ENCODE measurements at places on chromosomes 7 and 10.

- no peak for DNase-seq
These were observed 85.6 kb downstream of the HECW1 start for GRCh38 chr7:43198016-43198415.

GRCh38 chr7:94676431-94676830 is 20.5 kb upstream of the SGCE start:
- DNase-seq = no peak

DNA sequence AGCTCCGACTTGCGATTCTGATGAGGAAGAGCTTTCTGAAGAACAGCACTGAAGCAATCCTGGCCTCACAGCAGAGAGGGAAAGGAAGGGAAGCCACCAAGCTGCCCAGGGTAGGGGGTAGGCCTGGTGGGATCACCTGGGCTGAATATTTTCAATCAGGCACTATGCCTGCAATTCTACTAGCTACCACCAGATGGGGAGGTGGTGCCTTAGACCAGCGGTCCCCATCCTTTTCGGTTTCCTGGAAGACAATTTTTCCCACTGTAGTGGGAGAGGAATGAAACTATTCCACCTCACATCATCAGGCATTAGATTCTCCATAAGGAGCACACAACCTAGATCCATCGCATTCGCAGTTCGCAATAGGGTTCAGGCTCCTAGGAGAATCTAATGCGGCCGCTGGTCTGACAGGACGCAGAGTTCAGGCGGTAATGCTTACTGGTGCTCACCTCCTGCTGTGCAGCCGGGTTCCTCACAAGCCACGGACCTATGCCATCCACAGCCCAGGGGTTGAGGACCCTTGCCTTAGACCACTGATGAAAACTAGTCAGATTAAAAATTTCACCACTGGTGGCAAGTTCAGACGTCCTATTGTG is 2.7 kb downstream of the LRRC20 start:
- DNase-seq = no peak

GRCh38 chr10:72263613-72264241 is 10.0 kb upstream of the DDIT4 start:
- no peak for DNase-seq

DNA sequence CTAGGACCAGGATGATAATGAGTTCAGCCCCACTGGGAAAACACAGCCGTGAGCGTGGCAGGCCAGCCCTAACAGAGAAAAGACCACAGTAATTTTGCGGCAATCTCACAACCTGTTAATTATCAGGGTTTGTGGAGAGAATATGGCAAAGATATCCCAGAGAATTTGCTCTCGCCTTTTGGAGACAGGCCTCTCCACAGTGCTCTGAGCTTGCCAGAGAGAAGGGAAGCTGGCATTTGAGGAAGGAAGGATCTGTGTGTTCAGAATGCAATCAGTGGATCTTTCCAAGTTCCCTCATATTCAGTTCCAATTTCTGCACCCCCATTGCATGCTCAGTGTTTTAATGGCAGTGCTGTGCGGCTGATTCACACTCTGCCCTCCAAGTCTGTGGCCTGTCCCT is 60.2 kb downstream of the PLPP4 start:
- DNase-seq = no peak

DNA sequence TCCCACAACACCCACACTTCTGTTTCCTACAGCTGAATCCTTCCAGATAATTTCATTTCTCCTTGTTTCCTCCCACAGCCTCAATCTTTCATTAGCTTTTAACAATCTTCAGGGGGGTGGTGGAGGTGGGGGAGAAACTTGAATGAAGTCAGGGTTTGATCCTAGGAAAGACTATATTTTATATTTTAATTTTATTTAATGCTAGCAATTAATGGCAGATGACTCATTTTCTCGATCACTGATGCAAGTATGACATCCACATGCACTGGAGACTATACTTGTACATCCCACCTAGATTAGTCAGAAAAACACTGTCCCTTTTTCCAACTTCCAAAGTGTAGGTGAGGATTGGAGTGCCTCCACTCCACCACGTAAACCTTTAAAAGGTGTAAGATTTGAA is 1181.3 kb upstream of the AUTS2 start:
- DNase-seq = no peak

DNA sequence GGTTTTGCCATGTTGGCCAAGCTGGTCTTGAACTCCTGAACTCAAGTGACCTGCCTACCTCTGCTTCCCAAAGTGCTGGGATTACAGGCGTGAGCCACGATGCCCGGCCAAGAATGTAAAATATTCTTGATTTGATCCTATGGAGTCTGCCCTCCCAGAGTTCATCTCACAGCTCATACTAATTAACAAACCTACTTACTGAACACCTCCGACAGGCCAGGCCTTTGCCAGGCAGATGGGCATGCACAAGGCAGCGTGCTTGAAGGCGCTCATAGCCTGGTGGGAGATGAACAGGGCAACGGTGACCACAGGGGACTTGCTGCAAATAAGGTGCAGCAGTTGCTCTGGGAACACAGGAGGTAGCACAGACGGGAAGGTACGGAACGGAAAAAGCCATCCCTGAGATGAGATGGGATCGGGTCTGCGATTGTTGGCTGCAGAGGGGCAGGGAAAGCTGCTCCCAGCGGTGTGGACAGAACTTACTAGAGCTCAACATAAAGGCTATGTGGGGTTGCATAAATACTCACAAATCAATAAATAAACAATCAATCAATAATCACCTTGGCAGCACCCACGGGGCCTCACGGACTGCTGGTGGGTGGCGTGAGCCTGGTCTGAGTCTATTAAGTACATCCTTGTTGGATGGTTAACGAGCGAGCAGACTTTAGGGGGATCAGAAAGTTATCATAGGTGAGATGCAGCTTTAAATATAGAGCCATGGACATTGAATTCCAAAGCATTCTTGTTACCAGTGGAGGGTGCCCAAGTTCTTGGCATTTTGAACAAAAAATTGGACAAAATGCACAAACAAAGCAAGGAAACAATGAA is 4.7 kb downstream of the ACBD7 start:
- DNase-seq = no peak

DNA sequence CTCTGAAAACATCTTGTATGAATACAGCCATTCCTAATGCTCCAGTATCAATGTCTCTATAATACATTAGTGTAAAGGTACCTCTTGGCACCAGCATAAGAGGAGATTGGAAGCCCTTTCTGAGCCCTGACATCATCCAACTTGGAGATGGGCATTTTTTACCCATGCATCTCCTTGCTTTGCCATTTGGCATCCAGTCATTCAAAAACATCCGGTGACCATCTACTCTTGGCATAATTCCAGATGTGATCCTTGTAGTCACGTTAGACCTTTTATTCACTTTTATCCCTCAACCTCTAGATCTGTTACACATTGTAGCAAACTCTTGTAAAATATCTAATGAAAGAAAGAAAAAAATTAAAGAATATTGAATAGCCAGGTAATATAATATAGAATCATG is 17.9 kb upstream of the SGMS1 start:
- DNase-seq = no peak

All from fibroblast of gingiva (primary cell).